ENCODE measurements at places on chromosomes 4 and X.

- no peak for DNase-seq
Measured at GRCh38 chrX:49958727-49959485, 36.5 kb downstream of the CLCN5 start.

- DNase-seq: no peak
Measured at GRCh38 chrX:29545878-29546277, 669.5 kb upstream of the MAGEB2 start.

- no peak for DNase-seq
Measured at GRCh38 chr4:108333353-108333942, 164.7 kb upstream of the LEF1 start.

GRCh38 chr4:121183361-121183760 lies 19.2 kb upstream of the TNIP3 start:
- no peak for DNase-seq

GRCh38 chrX:39309018-39309635 lies 507.9 kb downstream of the MID1IP1 start:
- peak; percentile 50 for DNase-seq

- no peak for DNase-seq
Measured at GRCh38 chrX:83845397-83845796, 15.5 kb upstream of the CYLC1 start.

- DNase-seq: no peak
Measured at GRCh38 chrX:3136161-3136961, 95.1 kb downstream of the ARSF start.

DNA sequence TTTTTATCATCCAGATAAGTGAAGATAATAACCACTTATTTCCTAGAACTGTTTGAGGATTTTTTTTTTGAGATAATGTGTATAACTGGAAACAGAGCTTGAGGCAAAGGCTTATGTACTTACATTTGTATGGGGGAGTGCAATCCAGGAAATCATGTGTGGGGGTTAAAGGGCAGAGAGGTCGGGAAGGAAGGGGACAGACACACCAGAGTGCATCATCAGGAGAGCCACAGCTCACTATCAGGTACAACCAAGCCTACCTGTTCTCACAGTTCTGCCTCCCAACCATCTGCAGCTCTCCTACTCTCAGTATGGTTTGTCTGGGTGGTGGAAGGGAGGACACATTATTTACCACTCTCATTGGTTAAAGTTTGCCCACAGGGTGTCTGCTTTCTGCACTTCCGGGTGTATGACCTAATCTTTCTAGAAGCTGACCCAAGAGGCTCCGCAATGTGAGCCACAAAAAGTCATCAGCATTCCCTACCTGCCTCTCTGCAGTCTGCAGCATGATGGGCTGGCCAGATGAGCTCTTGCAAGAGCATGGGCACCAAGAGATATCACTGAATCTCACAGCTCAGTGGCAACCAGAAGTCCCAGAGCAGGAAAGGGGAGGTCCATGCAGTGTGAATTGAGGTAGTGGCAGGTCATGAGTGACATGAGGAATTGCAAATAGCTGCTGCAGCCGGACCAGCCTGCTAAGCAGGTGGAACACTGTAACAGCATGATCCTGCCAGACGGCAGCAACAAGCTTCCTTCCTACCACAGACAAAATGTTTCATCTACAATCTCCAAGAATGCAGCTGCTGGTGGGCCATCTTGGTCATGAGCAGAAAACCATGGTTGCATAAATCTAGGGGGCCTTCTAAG lies 36.9 kb upstream of the SPRY1 start:
- no peak for DNase-seq

GRCh38 chr4:184854673-184855072 lies 28.9 kb upstream of the ACSL1 start:
- DNase-seq: no peak

DNA sequence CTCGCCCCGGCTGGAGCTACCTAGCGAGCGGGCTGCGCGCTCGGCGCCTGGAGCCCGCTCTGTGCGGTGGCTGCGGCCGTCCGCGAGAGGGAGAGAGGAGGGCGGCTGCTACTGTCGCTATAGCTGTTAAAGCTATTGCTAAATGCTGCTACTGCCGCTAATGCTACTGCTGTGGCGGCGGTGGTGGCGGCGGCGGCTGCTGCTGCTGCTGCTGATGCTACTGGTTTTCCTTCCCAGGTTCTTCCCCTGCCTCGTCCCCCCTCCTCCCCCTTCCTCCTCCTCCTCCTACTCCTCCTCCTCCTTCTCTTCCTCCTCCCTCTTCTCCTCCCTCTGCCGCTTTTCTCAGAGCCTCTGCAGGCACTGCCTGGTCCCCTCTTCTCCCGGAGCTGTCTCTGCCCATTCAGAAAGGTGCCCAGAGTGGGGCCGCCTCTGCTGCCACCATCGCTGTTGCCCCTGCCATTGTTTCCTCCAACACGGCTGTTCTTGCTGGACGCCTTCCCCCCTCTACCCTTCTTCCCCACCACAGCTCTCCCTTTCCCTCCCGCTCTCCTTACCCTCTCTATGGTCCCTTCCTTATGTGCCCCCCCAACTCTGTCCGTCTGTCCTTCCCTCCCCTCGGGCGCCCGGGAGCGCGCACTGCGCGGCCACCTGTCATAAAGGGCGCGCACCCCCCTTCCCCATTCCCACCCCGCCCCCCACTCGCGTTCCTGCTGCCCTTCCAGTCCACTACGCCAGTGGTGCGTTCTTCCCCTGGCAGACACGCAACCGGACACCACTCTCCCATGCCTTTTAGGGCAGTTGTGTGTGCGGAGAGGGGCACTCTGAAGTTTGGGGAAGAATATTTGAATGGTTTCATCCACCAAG lies at the start of gene NEXMIF:
Gene NEXMIF (minus strand): TSS at position 228 of the 864 bp plus-strand sequence.
- peak; percentile 18 for DNase-seq

DNA sequence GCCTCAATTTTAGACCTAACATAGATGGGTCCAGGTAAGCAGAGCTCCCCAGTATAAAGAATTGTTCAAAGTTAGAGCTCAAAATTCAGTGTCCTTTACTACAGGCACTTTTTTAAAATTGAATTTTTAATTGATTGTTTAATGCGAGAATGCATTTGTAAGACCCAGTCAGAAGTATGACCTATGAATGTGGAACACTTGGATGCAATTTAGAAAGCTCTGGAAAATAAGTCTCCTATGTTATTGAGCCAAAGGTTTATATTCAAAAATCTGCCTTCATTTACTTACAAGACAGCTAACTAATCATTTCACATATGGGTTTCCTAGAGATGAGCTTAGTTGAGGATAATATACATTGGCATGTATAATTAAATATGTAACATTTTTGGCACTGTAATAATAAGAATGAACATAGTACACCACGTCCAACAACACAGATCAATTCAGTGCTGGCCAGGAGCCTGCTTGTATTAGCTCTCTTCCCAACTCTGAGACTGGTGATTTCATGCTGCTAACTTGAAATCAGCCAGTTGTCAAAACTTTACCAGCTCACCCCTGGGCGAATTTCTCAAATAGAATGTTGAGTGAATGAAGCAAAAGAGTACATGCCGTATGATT lies 197.2 kb upstream of the NPY2R start:
- no peak for DNase-seq

DNA sequence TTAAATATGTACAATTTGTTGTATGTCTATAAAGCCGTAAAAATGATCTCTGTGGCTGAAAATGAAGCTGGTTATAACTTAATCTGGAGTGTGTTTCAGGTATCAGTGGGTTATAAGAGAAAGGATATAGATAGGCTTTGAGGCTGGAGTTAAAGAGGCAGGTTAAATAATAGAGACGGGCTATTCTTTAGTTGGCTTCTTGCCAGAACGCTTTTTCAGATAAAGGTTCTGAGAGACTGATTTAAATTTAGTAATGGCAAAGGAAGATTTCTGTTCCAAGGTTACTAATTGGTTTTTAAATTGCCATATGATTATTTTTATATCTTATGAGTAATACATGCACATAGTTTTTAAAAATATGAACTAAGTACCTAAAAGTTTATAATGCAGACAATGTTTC lies 117.4 kb downstream of the AWAT2 start:
- DNase-seq: no peak

DNA sequence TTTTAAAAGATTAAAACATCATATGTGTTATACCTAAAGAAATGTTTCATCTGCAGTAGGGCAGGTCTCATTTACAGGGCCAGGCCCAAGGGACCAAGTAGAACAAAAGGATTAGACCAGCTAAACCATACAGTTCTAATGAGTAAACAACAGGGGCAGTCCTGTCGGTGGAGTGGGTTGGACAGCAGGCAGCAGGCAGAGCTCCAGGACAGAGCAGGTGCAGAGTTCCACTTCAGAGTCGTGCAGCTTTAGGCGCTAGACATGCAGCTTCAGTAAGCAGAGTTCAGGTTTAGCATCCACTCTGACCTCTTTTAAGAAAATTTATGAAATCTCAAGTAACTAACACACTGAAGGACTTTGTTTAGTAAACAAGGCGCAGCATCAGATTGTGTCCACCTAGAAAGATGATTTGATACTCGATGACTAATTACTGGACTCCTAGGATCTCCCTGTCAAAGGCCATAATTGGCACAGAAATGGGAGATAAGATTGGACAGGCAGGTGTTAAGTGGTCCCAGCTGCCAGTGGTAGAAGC lies 487.7 kb upstream of the INTU start:
- DNase-seq: no peak

- DNase-seq: no peak
Measured at GRCh38 chr4:122665161-122665929, 44.5 kb upstream of the IL21 start.

DNA sequence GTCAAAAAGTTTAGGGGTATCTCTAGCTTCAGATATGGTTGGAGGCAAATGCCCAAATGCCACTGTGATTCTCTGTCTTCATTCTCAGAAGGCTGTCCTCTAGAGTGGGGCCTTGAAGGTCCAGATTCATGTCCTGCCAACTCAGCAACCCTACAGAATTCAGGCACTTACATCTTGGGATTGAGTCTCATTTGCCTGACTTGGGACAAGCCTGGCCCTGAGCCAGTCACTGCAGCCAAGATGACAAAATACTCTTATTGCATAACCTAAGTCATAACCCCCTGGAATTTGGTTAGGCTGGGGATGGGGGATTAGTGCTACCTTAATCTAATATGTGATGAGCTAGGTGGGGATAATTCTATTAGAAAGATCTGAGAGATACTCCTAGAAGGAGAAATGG lies 100.5 kb downstream of the AREG start:
- DNase-seq: no peak

GRCh38 chrX:119648421-119648775 lies 42.2 kb upstream of the NKRF start:
- DNase-seq: no peak

- no peak for DNase-seq
Measured at GRCh38 chr4:124691801-124692200, 20.7 kb downstream of the ANKRD50 start.

GRCh38 chr4:8912506-8912905 lies 40.9 kb upstream of the HMX1 start:
- DNase-seq: no peak

GRCh38 chrX:131187206-131187605 lies 101.9 kb downstream of the IGSF1 start:
- DNase-seq: no peak

DNA sequence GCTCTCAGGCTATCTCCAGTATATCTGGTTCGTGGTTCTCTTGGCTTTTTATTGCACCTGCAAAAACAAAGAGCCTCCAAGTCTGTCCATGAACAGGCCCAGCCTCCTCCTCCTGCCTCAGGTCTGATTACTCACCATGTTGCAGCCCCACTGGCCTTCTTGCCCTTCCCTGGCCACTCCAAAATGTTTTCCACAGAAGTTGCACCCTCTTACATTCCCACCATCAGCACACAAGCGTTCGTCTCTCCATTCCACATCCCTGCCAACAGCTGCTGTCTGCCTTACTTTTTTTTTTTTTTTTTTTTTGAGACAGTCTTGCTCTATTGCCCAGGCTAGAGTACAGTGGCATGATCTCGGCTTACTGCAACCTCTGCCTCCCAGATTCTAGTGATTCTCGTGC lies 86.7 kb downstream of the RFC1 start:
- DNase-seq: no peak

GRCh38 chrX:16022580-16023200 lies 100.7 kb upstream of the GRPR start:
- no peak for DNase-seq

DNA sequence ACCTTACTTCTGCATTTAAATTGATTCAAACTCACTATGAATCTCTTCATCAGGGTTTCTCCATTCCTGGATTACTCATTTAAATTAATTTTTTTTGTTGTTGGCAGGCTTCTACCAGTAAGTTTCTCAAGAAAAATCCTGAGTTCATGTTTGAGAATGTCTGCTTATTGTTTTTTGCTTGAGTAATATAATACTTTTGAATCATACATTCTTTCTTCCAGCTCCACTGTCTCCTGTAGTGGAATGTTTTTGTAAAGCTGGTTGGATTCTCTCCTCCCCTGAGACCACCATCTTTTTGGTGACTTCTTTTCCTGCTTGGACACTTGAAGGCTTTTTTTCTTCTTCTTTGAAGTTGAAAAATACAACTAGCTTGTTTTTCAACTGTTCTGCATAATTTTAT lies 4.3 kb upstream of the MID1IP1 start:
- DNase-seq: no peak

DNA sequence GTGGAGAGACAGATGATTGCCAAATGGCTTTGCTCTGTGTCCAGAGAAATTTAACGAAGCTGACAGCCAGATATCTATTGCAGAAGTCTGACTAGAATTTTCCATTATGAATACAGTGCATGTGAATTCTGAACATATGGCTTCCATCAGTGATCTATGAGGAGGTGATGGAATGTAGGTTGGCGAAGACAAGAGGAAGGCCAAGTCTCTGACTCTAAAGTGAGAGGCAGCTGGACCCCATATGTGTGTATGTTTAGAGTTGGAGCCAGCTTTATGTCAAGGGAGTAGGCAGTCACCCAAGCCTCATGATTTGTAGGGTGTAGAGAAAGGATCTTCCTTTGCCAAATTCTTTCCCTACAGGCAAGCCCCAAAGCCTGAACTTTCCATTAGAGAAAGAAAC lies 76.2 kb upstream of the TEX13D start:
- no peak for DNase-seq

DNA sequence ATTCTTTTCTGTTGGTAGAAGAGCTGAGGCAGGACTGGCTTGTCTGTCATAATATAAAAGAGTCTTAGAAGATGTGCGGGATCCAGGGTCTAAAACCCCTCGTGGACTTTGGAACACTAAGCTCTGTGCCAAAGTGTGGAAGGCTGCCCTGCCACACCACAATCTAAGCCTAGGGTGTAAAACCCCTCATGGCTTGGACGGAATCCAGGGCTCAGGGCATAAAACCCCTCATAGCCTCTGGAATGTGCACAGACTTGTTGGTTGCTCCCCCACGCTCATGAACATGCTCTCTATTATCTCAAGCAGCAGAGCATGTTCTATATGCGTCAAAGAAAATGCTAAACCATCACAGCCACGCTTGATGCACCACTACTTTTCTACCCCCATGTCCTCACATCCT lies 483.6 kb downstream of the GABRG1 start:
- no peak for DNase-seq

GRCh38 chrX:134469486-134469885 lies 9.5 kb downstream of the HPRT1 start:
- DNase-seq: no peak

GRCh38 chr4:188665491-188666457 lies 526.5 kb downstream of the TRIML1 start:
- DNase-seq: no peak

GRCh38 chr4:119068529-119068962 lies 67.1 kb upstream of the MYOZ2 start:
- DNase-seq: no peak

- DNase-seq: no peak
Measured at GRCh38 chr4:149296503-149296902, 519.1 kb downstream of the IQCM start.

Measured in activated CD4-positive, alpha-beta T cell treated with anti-CD3 and anti-CD28 coated beads, Interleukin-2, amount 50 U/mL, for 4 hours (primary cell).